ENCODE measurements at places on chromosomes 16 and 17.
A peak's percentile ranks its signal among the peaks of the same experiment; 100 is the strongest.

GRCh38 chr17:61536422-61536955 lies 54.5 kb downstream of the NACA2 start:
- DNase-seq = no peak

DNA sequence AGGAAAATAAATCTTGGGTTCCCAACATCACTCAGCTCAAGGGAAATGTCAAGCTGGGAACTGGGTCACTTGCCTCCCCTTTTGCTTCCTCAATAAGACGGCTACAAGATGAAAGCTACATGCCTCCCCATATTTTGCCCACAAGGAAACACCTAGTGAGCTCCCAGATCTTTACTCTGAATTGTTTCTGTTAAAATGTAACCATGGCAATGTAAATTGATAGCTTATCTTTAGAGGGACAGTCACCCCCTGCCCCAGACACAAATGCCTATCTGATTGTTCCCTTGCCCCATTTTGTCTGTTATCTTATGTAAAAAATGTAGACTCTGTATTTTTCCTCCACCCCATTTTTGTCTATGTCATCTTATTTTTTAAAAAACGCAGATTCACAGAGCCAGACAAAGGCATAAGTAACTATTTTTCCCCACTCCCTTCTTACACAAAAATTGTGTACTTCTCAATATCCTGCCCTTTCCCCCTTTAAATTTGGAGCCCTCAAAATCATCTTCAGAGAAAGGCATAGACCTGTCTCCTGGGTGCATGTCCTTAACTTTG lies 288.7 kb upstream of the ERCC4 start:
- no peak for DNase-seq

DNA sequence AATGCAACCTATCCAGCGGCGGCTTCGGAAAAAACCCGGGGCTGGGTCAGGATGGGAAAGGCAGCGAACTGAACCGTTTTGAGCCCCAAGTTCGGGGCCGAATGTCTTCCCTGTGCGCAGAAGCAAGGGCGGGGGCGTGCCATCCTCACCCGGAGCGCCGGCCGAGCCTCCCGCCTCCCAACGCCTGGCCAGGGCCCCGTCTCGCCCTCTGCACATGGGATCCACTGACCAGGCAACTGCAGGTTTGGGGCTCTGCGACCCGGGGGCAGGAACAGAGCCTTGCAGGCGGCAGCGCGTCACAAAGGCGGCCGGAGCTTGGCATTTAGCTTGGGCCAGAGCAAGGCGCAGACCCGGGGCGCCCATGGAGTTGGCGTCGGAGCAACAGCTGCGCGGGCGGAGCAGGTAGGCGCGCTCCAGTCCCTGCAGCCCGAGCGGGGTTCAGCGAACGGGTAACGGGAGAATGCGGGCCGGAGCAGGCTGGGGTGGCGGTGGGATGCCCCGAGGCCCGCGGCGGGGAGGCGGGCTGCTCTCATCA lies at the start of gene FBXO39:
Gene FBXO39 (plus strand): TSS at position 345 of the 535 bp plus-strand sequence. CDS start 3,654 bp downstream, outside the sequence.
- no peak for DNase-seq

DNA sequence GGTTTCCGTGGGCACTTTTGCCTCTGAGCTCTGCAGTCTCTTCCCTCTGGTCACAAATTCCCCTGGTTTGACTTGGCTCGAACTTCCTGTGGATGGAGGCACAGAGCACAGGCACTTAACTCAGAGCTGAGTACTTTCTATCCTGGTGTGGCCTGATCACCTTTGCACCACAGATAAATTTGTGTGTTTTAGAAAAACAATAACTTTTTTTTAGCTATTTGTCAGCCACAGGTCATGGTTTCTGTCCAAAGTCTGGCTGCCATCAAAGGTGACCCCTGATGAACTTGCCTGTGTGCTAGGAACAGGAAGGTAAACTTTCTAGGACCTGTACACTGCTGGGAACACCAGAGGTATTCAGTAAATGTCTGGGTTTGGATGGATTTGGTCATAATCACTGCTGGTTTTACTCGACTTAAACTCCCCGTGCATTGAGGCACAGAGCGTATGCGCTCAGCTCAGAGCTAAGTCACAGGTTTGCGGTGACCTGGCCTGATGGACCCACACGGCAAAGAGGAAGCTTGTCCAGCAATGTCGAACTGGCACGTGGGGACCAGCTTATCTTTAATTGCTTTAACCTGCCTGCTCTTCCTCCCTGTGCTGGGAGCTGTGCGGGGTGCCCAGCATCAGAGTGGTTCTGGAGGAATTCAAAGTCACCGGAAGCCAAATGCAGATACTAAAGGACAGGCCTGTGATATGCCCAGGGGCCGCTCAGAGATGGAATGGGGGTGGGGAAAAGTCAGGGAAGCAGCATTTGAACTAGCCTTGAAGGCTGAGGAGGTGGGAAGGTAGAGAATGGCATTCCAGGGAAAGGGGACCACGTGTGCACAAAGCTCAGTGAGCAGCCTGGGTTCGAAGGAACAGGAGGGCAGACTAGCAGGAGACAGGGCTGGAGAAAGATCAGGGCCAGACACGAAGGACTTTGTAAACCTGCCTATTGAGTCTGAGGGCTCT lies 12.9 kb downstream of the SLC13A5 start:
- no peak for DNase-seq

- DNase-seq = no peak
Measured at GRCh38 chr17:44983563-44983962, 15.5 kb upstream of the C1QL1 start.

DNA sequence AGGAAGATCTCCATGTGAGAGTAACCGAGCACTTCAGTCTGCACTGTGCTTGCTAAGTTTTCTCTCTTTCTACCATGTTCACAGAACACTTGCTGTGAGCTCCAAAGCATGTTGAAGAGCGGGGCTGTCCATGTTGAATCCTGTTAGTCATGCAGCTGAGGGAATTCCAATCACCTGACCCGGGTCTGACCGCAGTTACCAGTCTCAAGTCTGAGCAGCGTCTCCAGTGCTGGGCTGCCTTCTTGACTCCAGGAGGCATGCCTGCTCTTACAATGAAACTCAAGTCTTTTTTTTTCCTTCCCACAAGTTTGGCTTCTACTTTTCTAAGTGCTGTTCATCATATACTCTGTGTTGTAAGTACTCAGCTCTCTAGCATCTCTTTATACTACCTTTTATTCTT lies 44.3 kb downstream of the HOXB1 start:
- no peak for DNase-seq

GRCh38 chr16:12930881-12931280 lies 29.5 kb downstream of the SHISA9 start:
- no peak for DNase-seq

GRCh38 chr17:55295411-55296170 lies 30.8 kb downstream of the HLF start:
- peak; percentile 66 for DNase-seq

- DNase-seq = peak; percentile 31
Measured at GRCh38 chr17:37791447-37792399, 46.9 kb upstream of the HNF1B start.

GRCh38 chr16:54953461-54953860 lies 22.8 kb downstream of the IRX5 start:
- DNase-seq = no peak

All from inflammatory macrophage treated with lipopolysaccharide for 1 hour (primary cell).